ENCODE measurements at places on chromosomes 2 and 18. TPM values are rescaled to one million over a fixed set of nuclear protein-coding genes. Genes with fewer than 3 reads are reported as not detected.

DNA sequence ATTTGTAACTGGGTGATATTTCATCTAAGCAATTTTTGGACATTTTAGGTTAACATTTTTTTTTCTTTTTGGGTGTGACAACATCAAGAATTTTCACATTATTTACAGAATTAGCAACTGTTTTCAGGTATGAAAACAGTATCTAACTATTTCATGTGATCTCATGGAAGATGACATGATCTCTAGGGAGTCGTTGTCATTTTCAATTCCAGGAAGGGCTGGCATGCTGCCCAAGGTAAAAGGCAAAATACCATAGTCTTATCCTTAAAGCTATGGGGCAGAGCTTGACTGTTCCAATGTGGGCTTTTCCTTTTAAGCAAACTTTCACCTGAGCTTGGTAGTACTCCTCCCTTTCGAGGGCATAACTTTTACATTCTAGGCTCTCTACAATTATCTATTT, 443.7 kb downstream of the DSEL start:
- no peak for DNase-seq

DNA sequence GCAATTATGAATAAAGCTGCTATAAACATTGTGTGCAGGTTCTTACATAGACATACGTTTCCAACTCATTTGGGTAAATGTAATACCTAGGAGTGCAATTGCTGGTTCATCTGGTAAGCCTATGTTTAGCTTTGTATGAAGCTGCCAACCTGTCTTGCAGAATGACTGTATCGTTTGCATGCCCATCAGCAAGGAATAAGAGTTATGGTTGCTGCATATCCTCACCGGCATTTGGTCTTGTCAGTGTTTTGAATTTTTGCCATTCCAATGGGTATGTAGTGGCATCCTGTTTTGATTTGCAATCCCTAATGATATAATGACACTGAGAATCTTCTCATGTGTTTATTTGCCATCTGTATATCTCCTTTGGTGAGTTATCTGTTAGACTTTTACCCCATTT, 20.7 kb downstream of the CCDC150 start:
- DNase-seq, result no peak

- DNase-seq, result no peak
Measured at GRCh38 chr2:38259311-38259710, 117.8 kb downstream of the ATL2 start.

REG3A gene
- not detected for polyA plus RNA-seq

DNA sequence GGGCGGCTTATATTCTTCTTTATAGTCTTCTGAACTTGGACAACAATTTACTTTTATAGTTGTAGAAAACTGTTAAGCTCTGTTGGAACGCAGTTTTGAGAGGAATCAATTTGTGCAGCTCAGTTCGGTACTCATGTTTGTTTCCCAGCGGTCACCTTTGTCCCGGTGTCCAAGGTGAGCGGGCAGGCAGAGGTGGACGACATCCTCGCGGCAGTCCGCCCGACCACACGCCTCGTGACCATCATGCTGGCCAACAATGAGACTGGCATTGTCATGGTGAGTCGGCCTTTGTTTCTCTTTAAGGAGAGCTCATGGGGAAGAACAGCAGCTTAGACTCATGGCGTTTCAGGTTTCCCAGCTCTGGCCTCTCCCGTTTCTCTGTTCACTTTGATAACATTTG, 18.6 kb upstream of the ESPNL start:
- DNase-seq, result no peak
